EH (cell line): ENCODE measurements at places on chromosomes 13 and 19.

- DNase-seq, result no peak
These were observed 2.3 kb downstream of the PRKD2 start for GRCh38 chr19:46714444-46715106.

DNA sequence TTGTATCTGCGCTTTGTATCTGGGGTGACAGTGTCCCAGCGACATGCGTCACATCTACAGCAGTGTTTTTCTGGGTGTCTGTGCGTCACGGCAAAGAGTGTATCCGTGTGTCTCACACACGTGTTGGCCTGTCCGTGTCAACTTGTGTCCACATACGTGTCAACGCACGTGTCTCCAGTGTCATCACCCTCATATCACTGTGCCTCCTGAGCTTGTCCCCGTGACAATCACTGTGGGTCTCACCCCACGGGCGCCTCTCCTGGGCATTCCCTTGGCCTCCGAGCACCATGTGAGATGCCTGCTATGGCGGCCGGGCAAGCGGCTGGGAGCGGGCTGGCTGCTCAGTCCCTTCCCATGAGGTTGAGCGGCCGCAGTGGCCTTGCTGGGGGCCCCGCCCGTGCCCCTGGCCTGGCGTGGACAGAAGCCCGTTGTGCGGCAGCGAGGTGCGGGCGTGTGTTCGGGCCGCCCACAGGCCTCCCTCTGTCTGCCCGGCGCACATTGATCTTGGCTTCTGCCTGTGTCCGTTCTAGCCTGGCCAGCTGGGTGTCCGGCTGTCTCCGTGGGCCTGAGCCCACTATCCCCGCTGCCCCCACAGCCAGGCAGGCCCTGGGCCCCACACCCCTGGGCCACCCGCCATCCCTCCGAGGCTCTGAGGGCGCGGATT is 6.4 kb downstream of the NFIX start:
- DNase-seq, result no peak

GRCh38 chr13:61144834-61145593 is 270.6 kb downstream of the PCDH20 start:
- no peak for DNase-seq

DNA sequence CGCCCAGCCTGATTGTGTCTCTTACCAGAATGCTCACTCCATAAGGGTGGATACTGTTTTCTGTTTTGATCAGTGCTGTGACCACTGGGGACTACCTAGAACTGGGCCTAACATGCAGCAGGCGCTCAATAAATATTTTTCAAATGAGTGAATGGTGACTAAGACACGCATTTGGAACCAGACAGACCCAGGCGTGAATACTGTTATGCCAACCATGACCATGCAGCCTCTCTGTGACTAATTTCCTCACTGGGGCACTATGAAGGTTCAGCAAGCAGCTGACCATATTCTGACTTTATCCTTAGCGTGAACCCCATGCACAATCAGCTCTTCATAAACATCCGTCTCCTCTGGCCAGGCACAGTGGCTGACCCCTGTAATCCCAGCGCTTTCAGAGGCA is 13.0 kb upstream of the SPC24 start:
- DNase-seq, result peak; percentile 99

DNA sequence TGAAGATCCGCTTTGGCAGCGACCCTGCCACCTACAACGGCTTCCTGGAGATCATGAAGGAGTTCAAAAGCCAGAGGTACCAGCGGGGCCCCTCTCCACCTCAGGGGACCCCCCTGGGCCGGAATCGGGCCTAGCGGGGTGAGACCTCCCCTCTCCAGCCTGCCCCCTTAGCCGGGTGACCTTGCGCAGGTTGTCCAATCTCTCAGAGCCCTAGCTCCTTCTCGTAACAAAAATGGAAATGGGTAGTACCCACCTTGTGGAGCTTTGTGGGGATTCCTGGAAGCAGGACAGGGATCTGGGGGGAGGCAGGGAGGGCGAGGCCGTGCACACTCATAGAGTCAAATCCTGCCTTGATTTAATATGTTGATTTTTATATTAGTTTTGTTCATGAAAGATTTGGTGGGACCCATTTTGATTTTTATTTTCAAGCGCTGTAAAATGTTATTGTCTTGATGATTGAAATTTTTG is 658 bp downstream of the SIN3B start:
- no peak for DNase-seq

- no peak for DNase-seq
These were observed 82.6 kb upstream of the OXGR1 start for GRCh38 chr13:97076898-97077297.

- DNase-seq, result no peak
These were observed 10.6 kb downstream of the NOP53 start for GRCh38 chr19:47755762-47756626.
